ENCODE measurements at places on chromosomes 7 and 10.

DNA sequence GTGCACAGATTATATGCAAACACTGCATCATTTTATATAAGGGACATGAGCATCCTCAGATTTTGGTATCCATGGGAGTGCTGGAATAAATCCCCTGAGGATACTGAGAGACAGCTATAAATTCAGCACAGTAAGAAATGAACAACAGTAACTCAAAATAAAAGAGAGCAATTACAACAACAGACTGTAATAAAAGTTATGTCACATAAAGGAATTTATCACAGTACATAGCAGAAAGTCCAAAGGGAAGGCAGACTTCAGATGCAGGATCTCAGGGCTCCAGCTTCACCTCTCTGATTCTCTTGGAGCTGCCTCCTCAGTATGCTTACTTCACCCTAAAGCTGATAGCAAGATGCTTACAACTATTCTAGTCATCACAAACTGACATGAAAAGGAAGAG lies 43.9 kb upstream of the STRIP2 start:
- DNase-seq, result no peak

DNA sequence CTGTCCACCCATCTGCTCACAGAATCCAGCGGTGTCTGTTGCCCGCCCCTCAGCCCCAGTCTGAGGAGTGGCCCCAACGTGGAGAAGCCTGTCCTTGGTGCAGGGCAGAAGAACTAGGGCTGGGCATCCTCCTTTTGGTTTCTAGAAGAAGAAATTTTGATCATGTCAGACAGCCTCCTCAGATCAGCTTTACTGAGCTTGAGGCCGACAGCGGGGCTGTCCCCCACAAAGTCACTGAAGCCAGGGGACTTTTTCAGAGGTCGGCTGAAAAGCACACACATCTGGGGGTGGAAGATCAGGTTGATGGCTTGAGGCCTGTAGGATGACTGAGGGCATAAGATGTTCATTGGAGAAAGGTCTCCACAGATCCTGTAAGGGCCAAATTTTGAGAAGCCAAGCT lies 767.9 kb downstream of the GRID1 start:
- DNase-seq, result no peak

- DNase-seq, result no peak
These were observed 69.3 kb downstream of the CSTF2T start for GRCh38 chr10:51629934-51630639.

GRCh38 chr10:3199488-3199887 lies 26.9 kb upstream of the PITRM1 start:
- DNase-seq, result no peak

DNA sequence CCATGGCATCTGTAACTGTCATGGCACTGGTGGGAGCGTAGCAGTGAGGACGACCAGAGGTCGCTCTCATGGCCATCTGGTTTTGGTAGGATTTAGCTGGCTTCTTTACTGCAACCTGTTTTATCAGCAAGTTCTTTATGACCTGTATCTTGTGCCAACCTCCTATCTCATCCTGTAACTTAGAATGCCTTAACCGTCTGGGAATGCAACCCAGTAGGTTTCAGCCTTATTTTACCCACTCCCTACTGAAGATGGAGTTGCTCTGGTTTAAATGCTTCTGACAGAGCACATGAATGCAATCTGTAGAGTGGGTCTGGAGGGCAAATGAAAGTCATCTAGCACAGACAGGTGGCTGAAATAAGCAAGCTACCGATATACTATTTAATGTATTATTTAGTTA lies 55.3 kb upstream of the OPN4 start:
- DNase-seq, result no peak

GRCh38 chr10:129207297-129207696 lies 259.7 kb upstream of the MGMT start:
- DNase-seq, result no peak
